HT-29 (cell line): ENCODE measurements at places on chromosomes 16 and 17.
A peak's percentile ranks its signal among the peaks of the same experiment; 100 is the strongest.

DNA sequence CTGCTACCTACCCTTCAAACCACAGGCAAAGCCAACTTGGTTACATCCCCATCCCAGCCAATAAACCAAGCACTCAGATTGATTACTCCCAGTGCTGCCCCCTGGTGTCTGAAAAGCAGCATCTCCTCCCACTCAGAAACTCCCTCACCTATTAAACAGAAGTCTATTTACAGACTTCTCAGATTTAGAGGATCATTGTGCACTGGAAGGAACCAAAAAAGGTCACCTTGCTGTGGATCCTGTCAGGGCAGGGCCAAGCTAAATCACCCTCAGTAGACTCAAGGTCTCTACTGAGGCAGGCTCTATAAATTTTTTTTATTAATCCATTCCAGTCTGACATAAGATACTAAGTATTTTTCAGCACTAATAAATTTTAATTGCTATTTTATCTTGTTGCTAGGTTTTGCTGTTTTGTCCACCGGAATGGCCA is 17.6 kb downstream of the HIGD1B start:
- peak; percentile 77 for DNase-seq

GRCh38 chr16:66740010-66740409 is 11.4 kb downstream of the DYNC1LI2 start:
- peak; percentile 59 for DNase-seq

- no peak for DNase-seq
Observed at GRCh38 chr16:21005008-21005407, 104.4 kb downstream of the LYRM1 start.

GRCh38 chr16:57527610-57528360 is 8.6 kb downstream of the CCDC102A start:
- no peak for DNase-seq

GRCh38 chr17:20279631-20280030 is 187.7 kb downstream of the LGALS9B start:
- no peak for DNase-seq

DNA sequence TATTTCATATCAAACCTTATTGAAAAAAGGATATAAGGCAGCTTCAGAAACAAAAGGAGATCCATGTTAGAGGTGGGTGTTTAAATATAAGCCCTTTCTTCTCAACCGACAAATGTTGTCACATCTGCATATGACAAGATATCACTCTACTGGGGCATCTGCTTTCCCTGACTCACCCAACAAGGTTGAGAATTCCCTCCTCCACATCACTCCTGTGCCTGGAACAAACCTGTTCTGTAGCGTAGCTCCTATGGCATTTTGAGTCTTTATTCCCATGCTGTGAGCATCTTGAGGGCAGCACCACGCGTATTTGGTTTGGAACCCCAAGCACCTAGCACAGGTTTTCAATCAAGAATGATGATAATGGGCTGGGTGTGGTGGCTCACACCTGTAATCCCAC is 59.4 kb upstream of the ZFHX3 start:
- no peak for DNase-seq

DNA sequence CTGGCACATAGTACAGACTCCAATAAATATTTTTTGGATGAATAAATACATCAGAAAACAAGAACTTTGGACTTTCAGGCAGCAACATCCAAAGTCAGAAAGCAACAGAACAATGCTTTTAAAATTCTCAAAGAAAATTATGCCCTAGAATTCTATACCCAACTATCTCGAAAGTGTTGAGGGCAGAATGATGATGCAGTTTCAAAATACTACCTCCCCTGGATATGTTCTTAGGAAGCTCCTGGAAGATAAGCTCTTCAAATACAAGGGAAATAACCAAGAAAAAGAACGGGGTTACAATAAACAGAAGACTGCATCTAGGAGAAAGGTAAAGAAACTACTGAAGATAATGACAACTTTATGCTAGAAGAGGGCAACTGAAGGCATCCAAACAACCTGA is 11.0 kb downstream of the SIAH1 start:
- DNase-seq: no peak

GRCh38 chr17:41836550-41837196 is 641 bp upstream of the NT5C3B start:
- no peak for DNase-seq

DNA sequence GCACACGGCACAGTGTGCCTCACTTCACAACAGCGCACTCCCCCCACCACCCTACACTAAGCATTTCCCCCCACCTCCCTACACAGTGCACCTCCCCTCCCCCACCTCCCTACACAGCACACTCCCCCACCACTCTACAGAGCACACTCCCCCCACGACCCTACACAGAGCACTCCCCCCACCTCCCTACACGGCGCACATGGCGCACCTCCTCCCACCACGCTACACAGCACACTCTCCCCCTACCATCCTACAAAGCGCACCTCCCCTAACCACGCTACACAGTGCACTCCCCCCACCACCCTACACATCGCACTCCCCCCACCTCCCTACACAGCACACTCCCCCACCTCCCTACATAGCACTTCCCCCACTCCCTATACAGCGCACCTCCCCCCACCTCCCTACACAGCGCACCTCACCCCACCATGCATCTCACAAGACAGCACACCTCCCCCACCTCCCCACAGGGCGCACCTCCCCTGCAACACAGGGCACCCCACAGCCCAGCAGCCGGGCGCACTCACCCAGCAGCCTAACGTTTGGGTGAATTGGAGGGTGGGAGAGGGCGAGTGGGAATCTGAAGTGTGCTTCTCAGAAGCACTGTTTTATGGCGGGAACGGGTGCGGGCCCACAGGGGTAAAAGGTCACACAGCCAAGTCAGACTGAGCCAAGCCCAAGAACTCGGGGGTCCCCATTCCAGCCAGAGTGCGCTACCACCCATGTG is 10.3 kb downstream of the KNOP1 start:
- no peak for DNase-seq

- no peak for DNase-seq
Observed at GRCh38 chr17:15398736-15399331, 57.4 kb upstream of the TEKT3 start.

DNA sequence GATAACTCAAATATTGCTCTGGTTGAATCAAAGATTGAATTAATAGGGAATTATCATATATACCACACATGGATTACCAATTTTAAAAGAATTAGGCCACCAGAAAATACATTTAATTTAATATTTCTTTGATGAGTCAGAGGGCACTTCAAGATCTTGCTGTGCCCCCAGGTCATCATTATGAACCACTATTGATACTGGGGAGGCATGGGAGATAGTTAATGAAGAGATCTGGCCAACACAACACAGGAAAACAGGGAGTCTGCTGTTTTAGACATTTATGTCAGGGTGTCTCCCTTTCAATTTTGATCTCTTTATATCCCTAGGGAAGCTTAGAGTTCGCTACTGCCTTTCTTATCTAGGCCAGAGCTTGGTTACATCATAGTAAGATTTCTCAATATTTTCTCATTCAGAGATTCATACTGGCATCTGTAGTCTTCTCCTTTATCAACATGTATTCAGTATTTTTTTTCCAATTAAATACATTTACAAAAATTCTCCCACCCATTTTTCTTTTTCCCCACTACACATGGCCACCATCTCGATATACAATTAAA is 158.3 kb upstream of the ZFHX3 start:
- DNase-seq: no peak

- DNase-seq: peak; percentile 45
Observed at GRCh38 chr17:6913608-6914443, 82.0 kb upstream of the ALOX12 start.

DNA sequence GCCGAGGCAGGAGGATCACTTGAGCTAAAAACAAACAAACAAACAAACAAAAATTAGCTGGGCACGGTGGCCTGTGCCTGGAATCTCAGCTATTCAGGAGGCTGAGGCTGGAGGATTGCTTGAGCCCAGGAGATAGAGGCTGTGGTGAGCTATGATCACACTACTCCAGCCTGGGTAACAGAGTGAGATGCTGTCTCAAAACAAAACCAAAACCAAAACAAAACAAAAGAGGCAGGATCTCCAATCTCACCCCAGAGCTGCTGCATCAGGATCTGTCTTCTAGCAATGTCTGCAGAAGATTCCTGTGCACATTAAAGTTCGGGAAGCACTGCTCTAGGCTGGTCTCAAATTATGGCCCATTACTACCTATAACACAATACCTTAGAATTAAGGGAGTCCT is 43.1 kb downstream of the MAP2K6 start:
- no peak for DNase-seq

GRCh38 chr17:69176457-69176795 is 34.7 kb upstream of the ABCA6 start:
- no peak for DNase-seq

- DNase-seq: peak; percentile 16
Observed at GRCh38 chr17:51948128-51948527, 210.4 kb downstream of the CA10 start.

- peak; percentile 10 for DNase-seq
Observed at GRCh38 chr16:50509521-50510341, 38.5 kb upstream of the NKD1 start.
